ENCODE measurements at places on chromosomes 11 and 22.

DNA sequence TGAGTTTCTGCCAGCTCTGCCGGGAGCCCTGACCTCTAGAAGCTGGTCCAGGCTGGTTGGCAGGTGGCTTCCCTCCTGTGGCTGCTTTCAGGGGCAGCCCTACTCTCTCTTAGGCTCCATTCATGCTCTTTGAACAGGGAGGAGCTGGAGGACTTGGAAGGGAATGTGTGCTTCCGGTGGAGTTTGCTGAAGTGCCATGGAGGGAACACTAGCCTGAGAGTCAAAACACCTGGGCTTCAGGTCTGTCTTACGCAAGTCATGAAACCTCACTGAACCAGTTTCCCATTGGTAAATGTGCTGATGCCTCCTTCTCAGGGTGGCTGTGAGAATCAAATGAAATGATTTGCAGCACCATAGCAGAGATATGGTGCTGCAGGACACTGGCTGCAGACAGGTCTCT lies 224.5 kb downstream of the KIRREL3 start:
- DNase-seq, result no peak

- DNase-seq, result no peak
Observed at GRCh38 chr11:100445231-100445735, 241.8 kb upstream of the ARHGAP42 start.

GRCh38 chr11:35305670-35306382 lies 113.5 kb downstream of the SLC1A2 start:
- DNase-seq, result no peak

GRCh38 chr11:110710628-110711381 lies 1.4 kb downstream of the ARHGAP20 start:
- no peak for DNase-seq

- no peak for DNase-seq
Observed at GRCh38 chr11:124602193-124602592, 9.0 kb upstream of the PANX3 start.

GRCh38 chr11:116994195-116994594 lies 104.0 kb downstream of the SIK3 start:
- DNase-seq, result no peak

DNA sequence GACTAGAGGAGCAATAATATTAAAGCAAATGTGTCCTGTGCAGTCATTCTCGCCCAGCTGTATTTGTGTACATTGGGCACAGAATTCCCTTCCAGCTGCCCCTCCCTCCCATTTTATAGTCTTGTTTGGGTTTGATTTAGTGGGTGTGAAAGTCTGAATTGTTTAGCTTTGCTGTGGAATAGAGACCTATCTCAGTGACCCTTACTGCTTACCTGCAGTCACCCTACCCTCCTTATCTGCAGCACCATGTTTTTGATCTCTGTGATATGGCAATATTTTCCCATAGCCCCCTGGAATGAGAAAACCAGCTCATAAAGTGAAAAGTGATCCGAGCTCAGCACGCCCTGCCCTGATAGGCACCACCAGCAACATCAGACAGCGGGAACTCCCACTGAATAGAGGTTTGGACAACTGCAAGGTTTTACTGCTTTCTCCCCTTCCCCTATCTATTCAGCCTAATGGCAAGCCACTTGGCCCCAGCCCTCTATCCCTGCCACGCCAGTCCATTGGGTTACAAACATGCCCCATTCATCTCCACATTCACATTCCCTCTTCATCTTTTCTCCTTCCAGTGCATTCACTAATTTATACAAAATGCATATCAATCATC lies 199.0 kb downstream of the ETS1 start:
- DNase-seq, result no peak

DNA sequence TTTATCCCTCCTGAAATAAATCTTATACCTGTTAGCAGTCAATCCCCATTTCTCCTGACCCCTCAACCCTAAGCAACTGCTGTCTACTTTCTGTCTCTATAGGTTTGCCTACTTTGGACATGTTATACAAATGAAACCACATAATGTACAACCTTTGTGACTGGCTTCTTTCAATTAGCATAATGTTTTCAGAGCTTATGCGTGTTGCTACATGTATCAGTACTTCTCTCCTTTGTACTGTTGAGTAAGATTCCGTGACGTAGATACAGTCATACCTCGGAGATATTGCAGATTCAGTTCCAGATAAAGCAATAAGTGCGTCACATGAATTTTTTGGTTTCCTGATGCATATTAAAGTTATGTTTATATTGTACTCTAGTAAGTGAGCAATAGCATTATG lies 127.3 kb downstream of the MORC2 start:
- no peak for DNase-seq

GRCh38 chr11:10934293-10934860 lies 76.5 kb upstream of the ZBED5 start:
- no peak for DNase-seq

GRCh38 chr11:110217936-110218335 lies 78.5 kb downstream of the RDX start:
- no peak for DNase-seq

GRCh38 chr11:133238027-133238426 lies 294.3 kb downstream of the OPCML start:
- DNase-seq, result no peak
